ENCODE measurements at places on chromosomes 2 and 18.

DNA sequence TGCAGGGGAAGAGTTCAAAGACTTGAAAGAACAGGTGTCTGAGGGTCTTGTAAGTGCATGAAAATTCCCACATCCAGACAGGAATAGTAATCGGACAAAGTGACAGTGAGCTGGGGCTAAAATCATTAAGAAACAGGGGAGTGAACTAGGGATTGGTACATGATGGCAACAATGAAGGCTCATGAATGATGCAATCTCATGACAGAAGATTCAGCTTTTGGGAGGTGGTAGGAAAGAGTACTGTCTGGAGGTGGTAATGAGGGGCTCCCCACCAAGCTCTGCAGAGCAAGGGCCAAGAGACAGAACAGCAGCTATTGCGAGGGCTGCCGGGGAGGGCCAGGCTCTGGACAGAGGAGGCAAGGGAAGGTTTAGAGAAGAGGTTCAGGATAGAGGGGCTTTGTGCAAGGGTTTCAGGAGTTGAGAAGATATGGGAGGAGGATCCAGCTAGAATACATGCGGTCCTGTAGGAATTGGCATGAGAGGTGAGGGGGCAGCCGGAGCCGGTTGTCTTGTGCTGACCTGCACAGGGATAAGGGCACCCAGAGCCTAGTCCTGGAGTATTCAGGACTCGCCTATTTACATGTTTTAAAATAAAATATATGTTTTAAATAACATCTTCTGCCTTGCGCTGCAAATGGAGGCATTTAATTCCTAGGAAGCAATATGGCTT lies 31.4 kb downstream of the MAP3K20 start:
- no peak for DNase-seq

GRCh38 chr18:77960791-77961410 lies 711.3 kb downstream of the GALR1 start:
- DNase-seq, result no peak

- no peak for DNase-seq
Observed at GRCh38 chr2:238663586-238663985, 184.3 kb upstream of the TWIST2 start.

DNA sequence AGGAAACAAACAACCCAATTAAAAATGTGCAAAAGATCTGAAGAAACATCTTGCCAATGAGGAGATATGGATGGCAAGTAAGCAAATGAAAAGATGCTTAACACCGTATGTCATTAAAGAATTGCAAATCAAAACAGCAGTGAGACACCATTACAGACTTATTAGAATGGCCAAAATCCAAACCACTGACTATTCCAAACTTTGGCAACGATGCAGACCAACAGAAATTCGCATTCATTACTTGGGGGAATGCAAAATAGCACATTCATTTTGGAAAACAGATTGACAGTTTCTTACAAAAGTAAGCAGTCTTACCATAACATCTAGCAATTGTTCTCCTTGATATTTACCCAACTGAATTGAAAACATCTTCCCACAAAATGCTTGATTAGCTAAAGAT lies 1118.7 kb downstream of the SUCLG1 start:
- DNase-seq, result no peak

GRCh38 chr18:39198376-39198775 lies 1632.8 kb upstream of the CELF4 start:
- DNase-seq, result no peak

GRCh38 chr18:63421514-63421913 lies 762 bp downstream of the VPS4B start:
- no peak for DNase-seq

DNA sequence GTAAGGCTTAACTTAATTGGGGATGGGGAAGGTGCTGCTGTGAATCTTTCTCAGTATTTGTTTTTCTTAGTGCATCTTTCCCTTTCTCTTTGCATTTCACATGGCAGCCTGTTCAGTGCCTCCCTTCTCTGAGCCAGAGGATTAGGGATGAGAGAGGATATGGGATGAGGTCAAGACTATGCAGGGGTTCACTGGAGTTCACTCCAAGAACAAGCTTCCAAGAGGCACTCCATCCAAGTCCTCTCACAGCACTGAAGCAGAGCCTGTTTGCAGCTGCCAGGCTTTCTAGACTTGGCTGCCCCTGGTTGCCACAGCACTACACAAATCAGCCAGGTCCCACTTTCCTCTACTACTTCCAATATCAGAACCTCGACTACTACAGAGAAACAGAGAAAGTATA lies 80.3 kb upstream of the GYPC start:
- DNase-seq, result no peak

- DNase-seq, result no peak
Observed at GRCh38 chr2:59029058-59029457, 787.9 kb upstream of the FANCL start.

- no peak for DNase-seq
Observed at GRCh38 chr2:101339266-101339880, 30.9 kb upstream of the RNF149 start.

- DNase-seq, result peak; percentile 29
Observed at GRCh38 chr2:121634354-121635307, 14.6 kb downstream of the CLASP1 start.

DNA sequence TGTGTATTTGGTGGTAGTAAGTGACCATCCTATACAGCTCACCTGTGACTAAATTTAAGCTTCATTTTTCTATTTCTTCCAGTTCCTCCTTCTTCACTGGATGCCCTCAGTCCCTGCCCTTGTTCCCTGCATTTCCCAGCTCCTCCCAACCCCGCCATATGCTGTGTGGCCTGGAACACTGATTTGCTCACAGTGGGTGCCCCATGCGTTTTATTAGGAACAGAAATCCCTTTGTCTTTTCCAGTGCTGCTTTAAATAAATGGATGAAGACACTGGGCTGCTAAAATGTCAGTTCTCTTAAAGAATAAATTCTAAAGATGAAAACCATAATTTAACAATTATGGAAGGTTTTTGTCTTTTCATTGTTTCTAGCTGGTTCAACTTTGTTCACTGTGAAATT lies 477.3 kb downstream of the DCDC2C start:
- DNase-seq, result no peak
